Sigmoid colon (tissue), 7 donors: ENCODE measurements at places on chromosomes 11 and 22. TPM values are rescaled to one million over a fixed set of nuclear protein-coding genes. Genes with fewer than 3 reads are reported as not detected.
A peak's percentile ranks its signal among the peaks of the same experiment; 100 is the strongest.

TMEM25 gene
- total RNA-seq = 29.3 TPM

CCDC89 gene
- total RNA-seq = 1.2 TPM

PAX6 gene
- not detected for total RNA-seq

CBLIF gene
- total RNA-seq = not detected

SNX15 gene
- 27.6 TPM for total RNA-seq

IGF2 gene
- total RNA-seq = 13.9 TPM

SCARF2 gene
- 6.4 TPM for total RNA-seq

PLAAT3 gene
- total RNA-seq = 42.4 TPM

KCTD14 gene
- 2.5 TPM for total RNA-seq

GRCh38 chr11:9573775-9574621 is 528 bp downstream of the WEE1 start:
- H3K36me3 ChIP-seq = no peaks in the 10 kb centered on the region
- peak overlapping the region; percentile 84 for H3K4me3 ChIP-seq
- peaks cover 35% of the 10 kb centered on the region for H3K4me1 ChIP-seq
- H3K27ac ChIP-seq = peak overlapping the region; percentile 95
- DNase-seq = no peak

DNA sequence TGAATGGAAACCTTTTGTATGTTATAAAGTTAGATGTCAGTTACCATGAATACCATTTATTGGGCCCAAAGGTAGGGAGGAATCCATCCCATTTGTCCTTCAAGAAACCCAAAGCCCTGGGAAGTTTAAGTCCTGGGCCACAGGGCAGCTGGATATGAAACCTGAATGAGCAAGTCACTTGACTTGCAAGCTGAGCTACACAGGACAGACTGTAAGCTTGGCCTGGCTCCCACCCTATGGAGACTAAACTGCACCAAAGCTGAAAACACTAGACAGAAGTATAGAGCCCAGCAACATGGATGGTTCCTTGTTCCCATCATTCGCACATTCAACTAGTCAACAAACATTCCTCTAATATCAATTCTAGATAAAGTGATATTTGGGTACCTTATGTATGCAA is 71.3 kb downstream of the KCNC1 start:
- H3K27me3 ChIP-seq = no peaks in the 10 kb centered on the region
- no peak overlapping the region for H3K27ac ChIP-seq
- no peaks in the 10 kb centered on the region for H3K36me3 ChIP-seq

DNA sequence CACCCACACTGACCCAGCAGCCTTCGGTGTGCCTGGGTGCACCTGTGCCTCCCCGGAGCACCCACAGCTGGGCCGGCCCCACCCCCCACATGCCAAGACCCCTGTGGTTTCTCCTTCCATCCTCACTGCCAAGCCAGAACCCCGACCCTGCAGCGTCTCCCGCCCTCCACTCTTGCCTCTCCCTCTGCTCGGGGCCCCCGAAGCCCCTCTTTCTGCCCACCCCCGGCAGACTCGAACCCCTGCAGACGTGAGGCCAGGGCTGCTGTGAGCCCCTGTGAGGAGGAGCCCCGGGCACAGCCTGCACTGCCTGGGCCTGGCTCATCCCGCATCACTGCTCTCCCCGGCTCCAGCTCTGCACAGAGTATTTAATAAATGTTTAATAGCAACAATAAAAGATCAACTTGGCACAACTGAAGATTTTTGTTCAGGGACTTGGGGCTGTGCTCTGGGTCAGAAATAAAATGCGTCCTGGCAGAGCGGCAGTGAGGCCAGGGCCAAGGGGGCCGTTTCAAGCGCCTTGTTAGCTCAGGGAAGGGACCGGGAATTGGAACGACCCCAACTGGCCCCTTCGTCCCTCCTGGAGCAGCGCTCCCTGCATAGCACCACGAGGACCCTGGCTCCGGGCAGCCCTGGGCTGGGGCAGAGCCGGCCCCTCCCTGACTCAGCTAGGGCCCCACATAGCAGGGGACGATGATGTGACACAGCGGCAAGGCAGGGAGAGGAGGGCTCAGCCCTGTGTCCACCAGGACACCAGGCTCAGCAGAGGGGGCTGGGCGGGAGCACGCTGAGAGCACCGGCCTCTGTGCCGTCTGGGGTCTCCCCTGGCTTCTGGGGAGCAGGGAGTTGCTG is 520.8 kb downstream of the BRD1 start:
- no peaks in the 10 kb centered on the region for H3K36me3 ChIP-seq
- peaks cover 5% of the 10 kb centered on the region for H3K4me1 ChIP-seq
- H3K27ac ChIP-seq = no peak overlapping the region
- H3K27me3 ChIP-seq = peaks cover 51% of the 10 kb centered on the region
- DNase-seq = peak; percentile 56
- no peak overlapping the region for H3K4me3 ChIP-seq

DNA sequence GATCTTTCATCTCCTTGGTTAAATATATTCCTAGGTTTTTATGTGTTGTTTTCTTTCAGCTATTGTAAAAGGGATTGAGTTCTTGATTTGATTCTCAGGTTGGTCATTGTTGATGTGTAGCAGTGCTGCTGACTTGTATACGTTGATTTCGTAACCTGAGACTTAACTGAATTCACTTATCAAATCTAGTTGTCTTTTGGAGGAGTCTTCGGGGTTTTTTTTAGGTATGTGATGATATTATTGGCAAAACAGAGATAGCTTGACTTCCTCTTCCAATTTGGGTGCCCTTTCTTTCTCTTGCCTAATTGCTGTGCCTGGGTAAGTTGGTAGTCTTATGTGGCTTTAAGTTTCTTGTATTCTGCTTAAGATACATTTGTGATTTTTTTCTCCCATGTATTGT is 52.8 kb downstream of the CBL start:
- H3K36me3 ChIP-seq = no peaks in the 10 kb centered on the region
- no peak for DNase-seq
- H3K4me3 ChIP-seq = no peak overlapping the region
- peaks cover 11% of the 10 kb centered on the region for H3K4me1 ChIP-seq
- H3K27me3 ChIP-seq = no peaks in the 10 kb centered on the region
- H3K27ac ChIP-seq = no peak overlapping the region

DNA sequence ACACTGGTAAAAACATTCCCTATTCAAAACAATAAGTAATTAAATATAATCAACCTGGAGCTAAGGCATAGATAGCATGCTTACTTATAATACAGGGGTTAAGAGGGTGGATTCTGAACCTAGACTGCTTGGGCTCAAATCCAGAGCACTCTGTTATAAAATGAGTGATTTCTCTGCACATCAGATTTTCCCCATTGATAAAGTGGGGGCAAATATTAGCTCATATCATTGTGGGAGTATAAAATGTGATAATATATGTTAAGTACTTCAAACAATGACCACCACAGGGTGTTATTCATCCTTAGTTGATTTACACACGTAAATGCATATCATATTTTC is 139.4 kb downstream of the LUZP2 start:
- H3K4me1 ChIP-seq = no peaks in the 10 kb centered on the region
- H3K4me3 ChIP-seq = no peak overlapping the region
- no peak overlapping the region for H3K27ac ChIP-seq
- DNase-seq = no peak
- no peaks in the 10 kb centered on the region for H3K27me3 ChIP-seq

DNA sequence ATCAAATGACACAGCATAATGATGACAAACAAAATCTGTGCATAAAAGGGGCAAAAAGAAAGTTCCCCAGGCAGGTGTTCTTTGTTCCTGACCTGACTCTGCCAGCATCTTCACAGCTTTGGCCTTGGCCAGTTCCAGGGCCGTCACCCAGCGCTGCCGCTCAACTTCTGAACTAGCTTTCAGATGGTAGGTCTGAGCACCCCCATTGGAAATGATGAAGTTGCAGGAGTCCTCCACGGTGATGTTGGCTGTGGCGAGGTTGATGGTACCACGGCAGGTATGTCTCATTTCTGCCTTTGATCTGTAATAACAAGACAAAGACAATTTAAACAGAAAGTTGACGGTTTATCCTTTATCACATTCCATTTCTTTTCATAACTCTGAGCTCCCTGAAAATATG is 5.3 kb downstream of the OSBP start:
- H3K4me1 ChIP-seq = peaks cover 35% of the 10 kb centered on the region
- H3K27ac ChIP-seq = no peak overlapping the region
- H3K27me3 ChIP-seq = no peaks in the 10 kb centered on the region
- no peak for DNase-seq

GRCh38 chr11:68412593-68413475 is 47.7 kb upstream of the PPP6R3 start:
- H3K4me1 ChIP-seq = no peaks in the 10 kb centered on the region
- no peak for DNase-seq
- H3K36me3 ChIP-seq = peaks cover 56% of the 10 kb centered on the region
- H3K27ac ChIP-seq = no peak overlapping the region
- H3K4me3 ChIP-seq = no peak overlapping the region

- DNase-seq = peak; percentile 91
- peak overlapping the region; percentile 69 for H3K4me3 ChIP-seq
- peaks cover 22% of the 10 kb centered on the region for H3K4me1 ChIP-seq
- no peaks in the 10 kb centered on the region for H3K27me3 ChIP-seq
- no peaks in the 10 kb centered on the region for H3K36me3 ChIP-seq
These were observed 19.6 kb downstream of the CKAP5 start for GRCh38 chr11:46826310-46827044.

- no peak overlapping the region for H3K4me3 ChIP-seq
- H3K4me1 ChIP-seq = peaks cover 20% of the 10 kb centered on the region
- no peak overlapping the region for H3K27ac ChIP-seq
- H3K36me3 ChIP-seq = peaks cover 23% of the 10 kb centered on the region
- H3K27me3 ChIP-seq = no peaks in the 10 kb centered on the region
These were observed 17.3 kb upstream of the AIFM3 start for GRCh38 chr22:20949698-20950183.

DNA sequence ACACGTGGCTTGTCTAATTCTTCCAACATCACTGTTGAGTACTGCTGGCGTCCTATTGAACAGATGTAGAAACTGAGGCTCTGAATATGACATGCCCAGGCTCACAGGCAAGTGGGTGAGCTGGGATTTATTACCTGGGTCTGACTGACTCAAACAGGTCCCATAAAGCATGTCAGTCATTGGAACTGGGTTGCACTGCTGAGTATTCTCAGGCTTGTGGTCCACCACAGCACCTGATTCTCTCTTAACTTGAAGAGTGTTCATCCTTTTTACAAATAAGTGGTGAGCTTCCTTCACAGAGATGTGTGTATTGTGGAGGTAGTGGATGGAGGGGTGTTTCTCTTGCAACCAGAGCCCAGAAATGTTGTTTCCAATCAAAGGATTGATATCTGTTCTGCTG is 44.5 kb downstream of the SC5D start:
- H3K27ac ChIP-seq = no peak overlapping the region
- H3K4me1 ChIP-seq = no peaks in the 10 kb centered on the region
- no peak for DNase-seq
- no peaks in the 10 kb centered on the region for H3K36me3 ChIP-seq
- no peaks in the 10 kb centered on the region for H3K27me3 ChIP-seq
- no peak overlapping the region for H3K4me3 ChIP-seq

GRCh38 chr11:101321222-101321621 is 191.6 kb upstream of the PGR start:
- no peak for DNase-seq
- H3K4me3 ChIP-seq = no peak overlapping the region
- H3K4me1 ChIP-seq = no peaks in the 10 kb centered on the region
- H3K36me3 ChIP-seq = no peaks in the 10 kb centered on the region
- H3K27ac ChIP-seq = no peak overlapping the region

GRCh38 chr11:95150956-95151684 is 61.5 kb downstream of the ENDOD1 start:
- peak overlapping the region; percentile 66 for H3K27ac ChIP-seq
- H3K4me1 ChIP-seq = peaks cover 46% of the 10 kb centered on the region
- no peaks in the 10 kb centered on the region for H3K36me3 ChIP-seq
- peak overlapping the region; percentile 59 for H3K4me3 ChIP-seq
- no peaks in the 10 kb centered on the region for H3K27me3 ChIP-seq
